ENCODE measurements at places on chromosomes 1 and 21.

DNA sequence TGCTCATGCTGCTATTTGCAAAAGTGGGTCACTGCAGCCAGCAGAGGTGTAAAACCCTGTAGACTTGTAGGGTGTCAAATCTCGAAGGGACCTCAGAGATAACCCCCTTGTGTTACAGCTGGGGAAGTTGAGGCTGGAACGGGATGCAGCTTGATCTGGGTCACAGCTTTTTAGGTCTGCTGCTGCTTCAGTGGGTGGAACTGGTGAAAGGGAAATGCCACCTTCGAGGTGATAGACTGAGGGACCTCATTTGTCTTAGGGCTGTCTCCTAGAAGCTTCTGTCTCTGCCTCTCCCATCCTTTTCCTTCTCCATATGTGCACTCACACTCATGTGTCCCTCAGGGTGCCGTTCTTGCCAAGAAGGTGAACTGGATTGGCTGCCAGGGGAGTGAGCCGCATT is 35.4 kb downstream of the QSOX1 start:
- no peak for DNase-seq

DNA sequence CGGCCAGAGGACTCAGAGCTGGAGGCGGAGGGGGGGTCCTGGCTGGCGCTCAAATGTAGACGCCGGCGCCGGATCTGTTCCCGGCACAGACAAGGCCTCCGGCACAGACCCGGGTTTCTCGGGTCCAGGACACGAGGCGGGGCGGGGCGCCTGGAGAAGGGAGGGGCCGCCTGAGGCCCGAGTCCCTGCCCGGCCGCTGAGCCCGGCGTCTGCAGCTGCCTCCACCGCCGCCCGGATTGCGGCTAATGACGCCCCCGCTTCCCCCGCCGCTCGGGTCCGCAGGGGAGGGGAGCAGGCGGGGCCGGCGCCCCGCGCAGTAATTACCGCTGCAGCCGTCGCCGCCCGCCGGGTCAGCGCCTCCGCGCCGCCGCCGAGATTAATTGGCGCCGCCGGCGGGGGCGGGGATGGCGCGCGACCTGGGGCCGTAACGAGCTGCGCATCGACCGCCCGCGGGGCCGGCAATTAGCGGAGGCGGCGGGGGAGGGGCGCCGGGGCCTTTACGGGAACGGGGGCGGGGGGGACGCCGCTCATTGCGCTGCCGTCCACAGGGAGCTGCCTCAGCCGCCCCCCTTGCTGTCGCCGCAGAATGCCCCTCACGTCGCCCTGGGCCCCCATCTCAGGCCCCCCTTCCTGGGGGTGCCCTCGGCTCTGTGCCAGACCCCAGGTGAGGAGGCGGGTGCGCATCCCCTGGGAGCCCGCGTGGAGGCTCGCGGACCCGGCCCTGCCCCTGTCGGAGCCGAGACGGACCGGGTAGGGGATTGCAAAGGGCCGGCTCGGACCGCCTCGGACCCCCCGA is 17.3 kb downstream of the NOC2L start:
- DNase-seq = no peak

DNA sequence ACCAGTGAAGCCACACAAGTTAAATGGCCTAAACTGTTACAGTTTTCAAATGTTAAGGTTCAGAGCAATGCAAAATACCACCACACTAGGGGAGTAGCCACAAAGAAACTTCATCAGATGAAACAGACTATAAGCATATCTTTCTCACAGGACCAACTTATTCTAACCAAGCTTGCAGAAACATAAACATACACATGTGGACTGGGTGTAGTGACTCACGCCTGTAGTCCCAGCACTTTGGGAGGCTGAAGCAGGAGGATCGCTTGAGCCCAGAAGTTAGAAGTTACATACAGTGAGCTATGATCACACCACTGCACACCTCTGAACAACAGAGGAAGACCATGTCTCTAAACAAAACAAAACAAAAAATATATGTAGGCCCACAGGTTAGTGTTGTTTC is 17.3 kb downstream of the WDR47 start:
- no peak for DNase-seq

DNA sequence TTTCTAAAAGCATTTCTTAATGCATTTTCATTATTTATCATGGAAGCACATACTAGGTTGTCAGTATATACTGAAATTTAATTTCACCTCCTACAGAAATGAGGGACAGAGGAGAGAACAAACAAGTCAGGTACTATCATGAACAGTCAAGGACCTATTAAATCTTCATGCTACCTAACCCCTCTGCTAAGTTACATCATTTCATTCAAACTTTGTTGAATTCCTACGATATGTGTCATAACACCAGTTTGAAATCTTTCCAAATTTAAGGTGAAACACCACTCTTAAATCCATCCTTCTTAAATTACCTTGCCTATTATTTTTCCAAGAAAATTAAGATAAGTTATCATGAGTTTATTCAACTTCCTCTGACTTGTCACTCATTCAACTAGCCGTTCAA is 78.9 kb downstream of the DENND1B start:
- no peak for DNase-seq

- DNase-seq = no peak
These were observed 77.9 kb downstream of the GALNT2 start for GRCh38 chr1:230144758-230145504.

GRCh38 chr1:205986861-205987260 is 16.3 kb downstream of the RAB7B start:
- no peak for DNase-seq

- no peak for DNase-seq
These were observed 22.3 kb downstream of the APP start for GRCh38 chr21:26148071-26148839.

- no peak for DNase-seq
These were observed 1.5 kb downstream of the TGFB2 start for GRCh38 chr1:218346391-218347204.

GRCh38 chr1:204348722-204349121 is 11.0 kb downstream of the PLEKHA6 start:
- no peak for DNase-seq

All from T-helper 2 cell treated with Interferon-gamma antibody and Interleukin-4, amounts not matched to agents 5 μg/mL and 100 μg/mL, for 36 hours (primary cell).